Tibial artery (tissue), 4 donors: ENCODE measurements at places on chromosomes 1 and 21.
A peak's percentile ranks its signal among the peaks of the same experiment; 100 is the strongest.

- no peak for DNase-seq
Measured at GRCh38 chr1:96643519-96643918, 78.1 kb upstream of the PTBP2 start.

- DNase-seq: no peak
Measured at GRCh38 chr1:208544053-208544452, 299.9 kb upstream of the PLXNA2 start.

DNA sequence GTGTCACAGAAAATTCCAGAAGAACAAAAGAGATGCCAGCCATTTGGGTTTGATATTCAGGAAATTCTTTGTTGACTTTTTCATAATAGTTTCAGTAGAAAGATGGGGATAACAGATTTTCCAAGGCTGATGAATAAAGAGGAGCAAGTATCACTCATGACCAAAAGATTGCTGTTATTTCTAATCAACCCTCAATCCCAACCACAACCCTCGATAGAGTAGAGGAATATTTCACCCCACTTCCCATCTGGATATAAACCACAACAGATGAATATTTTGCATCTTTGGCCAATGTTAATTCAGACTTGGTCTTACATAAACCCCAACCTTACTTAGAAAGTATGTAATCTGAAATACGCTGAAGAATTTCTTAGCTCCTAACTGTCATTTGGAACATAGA, 232.4 kb downstream of the SEC16B start:
- DNase-seq: no peak

GRCh38 chr1:76546354-76546933, 320.8 kb upstream of the ST6GALNAC5 start:
- DNase-seq: no peak

- no peak for DNase-seq
Measured at GRCh38 chr1:47745715-47746609, 251.2 kb downstream of the TRABD2B start.

GRCh38 chr1:208030288-208031091, 119.6 kb upstream of the CD34 start:
- DNase-seq: no peak

DNA sequence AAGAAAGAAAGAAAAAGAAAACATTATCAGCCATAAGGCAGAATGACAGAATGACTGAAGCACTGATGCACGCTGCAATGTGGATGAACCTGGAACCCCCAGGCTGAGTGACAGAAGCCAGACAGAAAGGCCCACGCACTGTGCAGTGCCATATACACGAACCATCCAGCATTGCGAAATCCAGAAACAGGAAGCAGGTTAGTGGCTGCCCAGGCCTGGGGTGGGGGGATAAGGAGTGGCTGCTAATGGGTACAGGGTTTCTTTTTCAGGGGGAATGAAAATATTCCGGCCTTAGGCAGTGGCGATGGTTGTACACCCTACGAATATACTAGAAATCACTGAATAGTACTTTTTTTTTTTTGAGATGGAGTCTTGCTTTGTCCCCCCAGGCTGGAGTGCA, 57.0 kb downstream of the CHD5 start:
- DNase-seq: no peak

GRCh38 chr1:8427493-8427892, 109.6 kb downstream of the SLC45A1 start:
- DNase-seq: no peak

DNA sequence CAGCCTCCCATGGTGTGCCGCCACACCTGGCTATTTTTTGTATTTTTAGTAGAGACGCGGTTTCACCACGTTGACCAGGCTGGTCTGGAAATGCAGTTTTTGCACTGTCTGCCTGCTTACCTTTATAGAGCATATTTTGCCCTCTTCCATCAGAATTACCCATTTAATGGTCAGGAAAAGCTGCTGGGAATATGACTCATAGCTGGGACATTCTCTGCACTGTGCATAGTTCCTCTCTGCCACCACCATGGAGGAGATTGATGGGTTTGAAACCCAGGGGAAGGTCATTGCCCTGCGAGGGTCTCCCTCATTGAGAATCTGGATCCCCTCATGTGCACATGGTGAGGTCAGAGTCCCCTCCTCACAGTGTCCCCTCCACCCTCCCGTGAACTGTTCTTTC, 32.1 kb downstream of the MX1 start:
- no peak for DNase-seq

- no peak for DNase-seq
Measured at GRCh38 chr1:166189126-166189525, 22.3 kb upstream of the FAM78B start.

DNA sequence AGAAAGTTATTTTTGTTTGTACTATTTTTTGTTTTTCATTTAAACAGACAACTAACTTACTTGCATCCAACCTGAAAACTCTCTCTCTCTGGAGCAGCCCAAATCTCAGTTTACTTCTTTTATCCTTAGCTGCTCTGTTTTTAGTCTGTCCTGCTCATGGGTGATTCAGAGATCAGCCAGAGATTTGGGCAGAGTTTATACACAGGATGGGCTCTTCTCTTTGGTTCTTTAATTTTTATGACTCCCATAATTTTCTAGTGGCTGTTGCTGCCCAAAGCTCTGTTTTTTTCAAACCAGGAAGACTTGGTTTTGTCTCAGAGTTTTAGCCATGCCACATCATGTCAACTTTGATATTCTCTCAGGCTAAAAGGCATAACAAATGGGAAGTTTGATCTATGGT, 86.8 kb upstream of the CD55 start:
- DNase-seq: no peak

GRCh38 chr21:39956586-39956985, 89.3 kb downstream of the PCP4 start:
- DNase-seq: no peak

DNA sequence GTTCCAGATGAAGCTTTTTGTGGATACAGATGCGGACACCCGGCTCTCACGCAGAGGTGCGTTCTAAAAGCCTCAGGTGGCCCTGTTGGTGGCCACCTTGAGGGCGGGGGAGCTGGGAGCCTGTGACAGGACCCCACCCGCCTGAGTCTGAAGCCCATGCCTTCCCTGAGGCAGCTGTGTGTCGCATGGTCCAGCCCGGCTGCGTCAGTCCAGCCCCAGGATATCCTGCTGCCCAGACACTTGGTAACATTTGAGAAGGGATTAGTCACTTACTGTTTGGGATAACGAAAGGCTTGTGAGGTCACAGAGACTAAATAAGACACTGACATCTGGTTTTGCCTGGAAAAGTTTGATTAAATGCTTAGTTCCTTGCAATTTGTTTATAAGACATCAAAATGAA, 68.9 kb downstream of the UCK2 start:
- peak; percentile 32 for DNase-seq

DNA sequence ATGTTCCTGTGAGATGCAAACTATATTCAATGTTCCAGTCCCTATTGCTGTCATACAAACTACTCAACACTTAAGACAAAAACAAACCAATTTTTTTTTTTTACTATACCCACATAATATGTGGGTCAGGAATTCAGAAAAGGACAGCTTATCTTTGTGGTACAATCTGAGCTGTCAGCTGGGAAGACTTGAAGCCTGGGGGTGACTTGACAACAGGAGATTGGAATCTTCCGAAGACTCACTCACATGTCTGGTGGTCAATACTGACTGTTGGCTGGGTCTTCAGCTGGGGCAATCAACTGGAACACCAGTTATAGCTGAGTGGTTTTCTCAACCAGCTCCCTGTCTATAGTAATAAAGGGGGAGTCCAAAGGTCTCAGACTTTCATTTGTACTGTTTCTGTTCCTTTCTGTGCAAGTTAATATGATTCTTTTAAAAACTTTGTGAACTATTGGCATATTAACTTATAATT, 81.7 kb upstream of the ATP1B1 start:
- no peak for DNase-seq

DNA sequence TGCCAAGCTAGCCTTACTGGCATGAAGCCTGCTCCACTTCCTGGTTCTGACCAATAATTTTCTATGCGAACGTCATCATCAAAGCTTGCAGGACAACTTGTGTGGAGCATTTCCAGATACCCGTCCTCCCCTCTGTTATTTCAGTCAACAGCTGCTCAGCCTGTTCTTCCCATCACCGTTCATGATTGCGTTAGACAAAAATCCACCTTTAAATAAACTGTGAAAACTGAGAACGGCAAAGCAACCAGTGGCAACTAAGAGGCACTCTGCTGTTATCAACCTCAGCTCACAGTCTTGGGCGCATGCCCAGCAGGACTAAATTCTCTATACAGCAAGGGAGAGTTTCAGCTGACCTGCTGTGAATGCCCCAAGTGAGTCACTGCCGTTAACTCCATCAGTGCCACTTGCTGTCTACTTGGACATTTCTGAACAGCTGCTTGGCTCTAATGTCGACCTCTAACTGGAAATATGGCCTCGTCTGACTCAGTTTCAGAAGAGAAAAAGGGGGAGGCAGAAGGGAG, 207.4 kb upstream of the RUNX1 start:
- peak; percentile 84 for DNase-seq

DNA sequence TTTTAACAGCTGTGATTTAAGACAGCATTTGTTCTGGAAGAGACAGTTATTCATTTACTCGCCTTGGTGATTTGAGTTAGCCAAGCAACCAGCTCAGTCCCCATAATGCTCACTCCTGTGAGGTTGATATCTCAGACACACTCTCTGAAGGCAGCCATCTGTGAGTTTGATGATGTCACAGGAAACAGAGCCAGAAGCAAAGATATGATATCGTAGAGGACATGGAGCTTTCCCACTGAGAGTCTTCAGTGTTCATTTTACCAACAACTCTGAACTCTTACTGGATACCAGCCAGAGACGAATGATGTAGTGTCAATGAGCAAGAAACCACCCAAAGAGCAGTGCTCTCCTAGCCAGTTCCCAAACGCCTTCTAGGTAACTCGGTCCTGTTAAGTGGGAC, 219.4 kb downstream of the SLC35F3 start:
- DNase-seq: no peak

DNA sequence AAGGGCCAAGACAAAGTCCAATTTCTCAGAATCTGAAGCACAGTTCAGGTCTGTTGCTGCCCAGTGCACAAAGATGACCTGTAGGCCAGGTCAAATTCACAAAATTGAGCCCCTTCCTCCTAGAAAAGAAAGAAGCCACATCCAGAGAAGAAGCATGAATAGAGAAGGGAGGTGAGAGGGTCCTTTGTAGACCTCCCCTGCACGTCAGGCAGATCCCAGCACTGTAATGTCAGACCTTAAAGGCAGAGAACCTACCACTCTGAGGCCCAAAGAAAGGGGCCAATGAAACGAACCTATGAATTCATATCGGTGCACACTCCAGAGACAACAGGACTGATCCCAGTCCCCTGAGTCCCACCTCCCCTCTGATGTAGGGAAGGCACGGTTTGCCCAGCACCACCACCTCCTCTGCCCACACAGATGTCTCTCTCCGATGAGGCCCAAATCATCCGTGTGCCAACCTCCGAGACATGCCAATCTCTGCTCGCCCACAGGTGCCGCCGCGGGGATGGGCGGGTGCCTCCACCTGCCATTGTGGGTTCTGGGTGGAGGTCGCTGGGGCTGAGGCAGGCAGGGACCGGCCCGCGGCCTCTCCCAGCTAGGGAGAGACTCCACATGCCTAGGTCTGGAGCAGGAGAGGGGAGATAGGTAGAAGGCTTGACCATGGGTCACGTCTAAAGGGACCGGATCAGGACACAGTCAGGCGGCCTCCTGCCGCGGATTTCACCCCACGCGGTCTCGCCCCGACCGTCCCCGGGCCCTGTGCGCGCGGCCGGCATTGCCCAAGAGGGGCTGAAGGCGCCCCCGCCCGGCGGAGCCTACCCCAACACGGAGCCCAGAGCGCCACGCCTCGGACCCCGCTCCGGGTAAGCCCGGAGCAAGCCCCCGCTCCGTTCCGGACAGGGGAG, 42.1 kb downstream of the RRAGC start:
- DNase-seq: no peak

DNA sequence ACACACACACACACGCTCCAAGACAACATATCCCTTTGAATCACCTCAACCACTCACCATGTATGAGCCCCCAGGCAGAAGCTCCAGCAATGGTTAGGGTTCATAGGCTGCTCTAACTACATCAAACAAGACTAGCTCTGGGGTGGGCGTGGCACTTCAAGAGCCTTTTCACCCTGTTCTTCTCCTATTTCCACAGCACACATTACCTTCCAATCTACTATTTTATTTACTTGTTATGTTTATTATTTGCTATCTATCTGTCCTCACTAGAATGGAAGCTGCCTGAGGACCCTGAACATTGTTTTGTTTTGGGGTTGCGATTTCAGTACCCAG, 28.7 kb downstream of the TRABD2B start:
- no peak for DNase-seq

DNA sequence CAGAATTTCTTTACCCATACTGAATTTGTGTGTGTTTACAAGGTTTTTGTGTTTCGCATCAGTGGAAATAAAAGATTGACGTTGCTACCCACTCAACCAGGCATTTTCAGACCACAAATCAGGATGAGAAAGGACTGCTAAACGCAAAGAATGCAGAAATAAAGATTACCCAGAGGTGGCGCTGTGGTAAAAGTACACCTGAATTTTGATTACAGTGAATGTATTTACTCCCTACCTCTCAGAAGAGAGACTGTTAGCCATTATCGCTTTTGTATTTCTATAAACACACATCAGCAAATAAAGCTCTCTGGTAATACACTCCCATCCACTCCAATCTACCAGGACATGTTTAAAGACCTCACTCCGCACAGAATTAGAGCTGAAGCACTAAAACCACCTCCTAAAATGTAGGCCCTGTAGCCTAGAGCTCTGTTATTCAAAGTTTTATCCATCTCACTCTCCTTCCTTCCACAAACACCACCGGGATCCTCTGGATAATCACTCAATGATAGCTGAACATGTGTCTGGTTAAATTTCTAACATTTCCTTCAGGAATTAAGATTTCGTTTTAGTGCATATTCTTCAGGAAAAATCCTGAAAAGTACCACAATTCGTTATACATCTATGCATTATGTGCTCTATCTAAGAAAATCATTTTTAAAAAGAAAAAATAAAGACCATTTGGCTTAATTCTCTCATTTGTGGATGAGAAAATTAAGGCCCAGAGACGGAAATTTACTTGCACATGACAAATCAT, 2.5 kb upstream of the LMO4 start:
- peak; percentile 25 for DNase-seq

GRCh38 chr1:244050835-244051444, at the start of gene ZBTB18:
ZBTB18 (plus strand) TSS chr1:244051283; CDS start chr1:244051432, 149 bp downstream.
- DNase-seq: no peak

DNA sequence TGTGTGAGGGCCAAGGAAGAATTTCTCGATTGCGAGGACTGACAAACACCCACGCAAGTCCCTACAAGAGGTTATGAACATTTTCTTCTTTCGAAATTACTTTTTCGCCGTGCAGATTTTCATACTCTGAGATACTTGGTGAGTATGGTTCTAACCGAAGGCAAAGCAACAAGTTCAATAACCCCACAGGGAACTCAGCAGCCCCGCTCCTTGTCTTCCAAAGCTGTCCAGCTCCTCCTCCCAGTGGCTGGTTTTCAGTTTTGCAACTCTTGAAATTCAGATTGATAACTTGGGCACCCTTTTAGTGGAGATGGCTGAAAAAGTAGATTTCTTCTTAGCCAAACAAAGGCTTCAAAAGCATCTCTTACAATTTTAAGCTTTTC, 154.4 kb downstream of the SETD4 start:
- DNase-seq: no peak

DNA sequence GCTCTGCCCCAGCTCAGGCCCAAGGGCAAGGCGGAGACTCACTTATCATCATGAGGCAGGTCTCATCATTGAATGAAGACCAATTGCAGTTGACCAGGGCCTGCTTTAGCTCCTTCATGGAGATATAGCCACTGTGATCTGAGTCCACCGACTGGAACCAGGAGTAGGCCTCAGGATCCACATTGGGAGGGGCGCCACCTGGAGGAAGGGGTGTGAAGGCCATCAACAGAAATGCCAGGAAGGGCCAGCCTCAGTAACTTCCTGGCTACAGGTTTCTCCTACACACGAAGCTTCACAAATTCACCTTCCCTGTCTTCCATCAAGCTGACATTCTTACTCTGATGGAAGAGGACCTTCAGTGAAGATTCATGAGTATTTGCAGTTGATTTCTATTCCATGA, 11.6 kb downstream of the PEF1 start:
- DNase-seq: no peak
